Mesangial cell (primary cell): ENCODE measurements at places on chromosomes 5 and 9. TPM values are rescaled to one million over a fixed set of nuclear protein-coding genes. Genes with fewer than 3 reads are reported as not detected.

Gene PTGDS
- 4.2 and 463 TPM in 2 replicates for total RNA-seq

Gene GABRA1
- total RNA-seq: not detected in 2 replicates

Gene CCDC69
- total RNA-seq: 0.98 and 2.0 TPM in 2 replicates

Gene SLC6A18
- total RNA-seq: not detected in 2 replicates

Gene PLAC8L1
- not detected in 2 replicates for total RNA-seq

Gene FAM151B
- total RNA-seq: 0.16 and 0.89 TPM in 2 replicates

Gene F12
- total RNA-seq: 3.7 and 5.1 TPM in 2 replicates

Gene LCP2
- not detected in 2 replicates for total RNA-seq

Gene TAF1L
- total RNA-seq: not detected in 2 replicates

Gene TBCA
- 44.2 and 80.0 TPM in 2 replicates for total RNA-seq

Gene SLC35D2
- 31.6 and 39.4 TPM in 2 replicates for total RNA-seq

Gene RLN2
- 1.0 and 2.3 TPM in 2 replicates for total RNA-seq

Gene OR1Q1
- not detected in 2 replicates for total RNA-seq

Gene INSL4
- not detected in 2 replicates for total RNA-seq

Gene PCDHGC3
- total RNA-seq: 36.5 and 60.1 TPM in 2 replicates

Gene MYMK
- not detected in 2 replicates for total RNA-seq

Gene GCNT1
- total RNA-seq: 6.5 and 11.8 TPM in 2 replicates

Gene RASGEF1C
- total RNA-seq: 0.13 TPM in 1 of 2 replicates, not detected in the other
